SHP77 (cell line): ENCODE measurements at places on chromosomes 16 and 17.

GRCh38 chr16:8869212-8869987 is 594 bp upstream of the CARHSP1 start:
- no peak for DNase-seq

DNA sequence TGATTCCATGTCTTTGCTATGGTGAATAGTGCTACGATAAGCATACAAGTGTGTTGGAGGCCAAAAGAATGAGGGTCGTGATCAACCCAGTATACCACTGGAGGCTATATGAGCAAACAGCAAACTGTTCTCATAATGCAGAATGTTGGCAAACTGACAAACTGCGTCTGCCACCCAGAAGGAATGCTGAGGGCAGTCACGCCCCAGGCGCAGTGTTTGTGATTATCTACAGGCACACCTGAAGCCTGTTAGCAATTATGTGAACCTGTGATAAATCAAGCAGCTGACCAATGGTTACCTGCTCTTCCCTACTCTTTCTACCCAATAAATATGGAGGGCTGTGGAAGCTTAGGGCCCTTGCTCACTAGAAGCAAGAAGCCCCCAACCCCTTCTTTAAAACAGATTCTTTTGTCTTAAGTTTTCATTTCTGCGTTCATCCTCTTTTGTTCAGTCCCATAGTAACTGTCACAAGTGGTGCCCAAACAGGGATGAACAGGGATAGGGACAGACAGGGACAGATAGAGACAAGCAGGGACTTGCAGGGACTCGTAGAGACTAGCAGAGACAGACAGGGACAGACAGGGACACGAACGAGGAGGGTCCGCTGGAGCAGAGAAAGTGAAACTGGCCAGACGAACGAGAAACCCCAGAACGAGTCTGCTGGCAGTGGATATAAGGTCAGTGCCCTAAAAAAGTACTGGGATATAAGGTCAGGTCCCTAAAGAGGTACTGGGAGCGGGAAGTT is 25.1 kb downstream of the CD300LG start:
- peak; percentile 4 for DNase-seq

DNA sequence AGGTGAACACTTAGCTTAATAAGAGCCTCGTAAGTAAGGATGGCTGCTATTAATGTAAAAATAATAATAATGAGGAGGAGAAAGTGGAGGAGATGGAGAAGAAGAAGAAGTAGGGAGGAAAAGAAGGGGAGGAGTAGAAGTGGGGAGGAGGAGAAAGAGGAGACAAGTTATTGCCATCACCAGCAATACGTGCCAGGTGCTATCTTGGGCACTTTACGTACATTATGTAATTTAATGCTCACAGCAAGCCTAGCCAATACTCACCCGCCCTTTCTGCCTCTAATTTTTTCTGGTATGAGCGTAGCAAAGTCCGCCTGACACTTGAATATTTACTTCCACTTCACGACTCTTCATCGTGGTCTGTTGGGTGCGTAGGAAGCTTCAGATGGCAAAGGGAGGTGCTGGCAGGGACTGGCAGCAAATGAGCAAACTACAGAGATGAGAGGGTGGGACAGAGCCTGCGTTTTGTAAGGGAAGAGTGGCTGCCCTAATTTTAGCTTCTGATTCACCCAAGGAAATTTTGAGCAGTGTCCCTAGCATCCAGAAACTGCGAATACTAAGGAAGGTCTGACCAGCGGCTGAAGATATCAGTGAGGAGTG is 42.1 kb upstream of the CDH13 start:
- DNase-seq = no peak

GRCh38 chr16:67723151-67723910 is 4.2 kb upstream of the GFOD2 start:
- no peak for DNase-seq

- DNase-seq = no peak
Observed at GRCh38 chr16:19315889-19316433, 30.4 kb downstream of the CLEC19A start.

DNA sequence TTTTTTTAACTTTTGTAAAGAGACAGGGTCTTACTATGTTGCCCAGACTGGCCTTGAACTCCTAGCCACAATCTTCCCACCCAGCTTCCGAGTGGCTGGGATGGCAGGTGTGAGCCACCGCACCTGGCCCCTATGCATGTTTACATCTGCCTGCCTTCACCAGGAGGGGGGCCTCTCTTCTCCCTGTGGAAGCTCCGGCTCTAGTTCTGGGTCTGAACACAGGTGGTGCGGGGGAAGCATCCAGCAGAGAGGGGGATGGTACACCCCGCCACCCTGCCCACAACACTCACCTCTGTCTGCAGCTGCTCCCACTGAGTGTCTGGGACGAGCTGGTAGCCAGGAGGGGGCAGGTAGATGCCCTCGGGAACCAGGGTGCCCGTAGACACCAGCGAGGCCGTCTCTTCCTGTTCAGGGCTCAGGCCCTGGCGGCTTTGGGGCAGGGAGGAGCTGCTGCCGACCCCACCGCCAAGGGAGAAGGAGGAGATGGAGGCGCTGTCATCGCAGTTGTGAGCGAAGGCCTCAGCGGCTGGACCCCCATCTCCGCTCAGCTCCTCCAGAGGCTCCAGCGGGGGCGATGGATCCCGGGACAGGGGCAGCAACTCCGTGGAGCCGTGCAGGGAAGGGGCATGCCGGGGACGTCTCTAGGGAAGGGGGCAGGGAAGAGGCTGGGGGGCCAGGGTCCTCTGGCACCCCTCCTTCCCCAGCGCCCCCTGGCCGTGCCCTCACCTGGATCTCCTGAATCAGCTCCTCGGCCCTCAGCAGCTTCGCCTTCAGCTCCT is 10.9 kb downstream of the RABEP2 start:
- DNase-seq = no peak

DNA sequence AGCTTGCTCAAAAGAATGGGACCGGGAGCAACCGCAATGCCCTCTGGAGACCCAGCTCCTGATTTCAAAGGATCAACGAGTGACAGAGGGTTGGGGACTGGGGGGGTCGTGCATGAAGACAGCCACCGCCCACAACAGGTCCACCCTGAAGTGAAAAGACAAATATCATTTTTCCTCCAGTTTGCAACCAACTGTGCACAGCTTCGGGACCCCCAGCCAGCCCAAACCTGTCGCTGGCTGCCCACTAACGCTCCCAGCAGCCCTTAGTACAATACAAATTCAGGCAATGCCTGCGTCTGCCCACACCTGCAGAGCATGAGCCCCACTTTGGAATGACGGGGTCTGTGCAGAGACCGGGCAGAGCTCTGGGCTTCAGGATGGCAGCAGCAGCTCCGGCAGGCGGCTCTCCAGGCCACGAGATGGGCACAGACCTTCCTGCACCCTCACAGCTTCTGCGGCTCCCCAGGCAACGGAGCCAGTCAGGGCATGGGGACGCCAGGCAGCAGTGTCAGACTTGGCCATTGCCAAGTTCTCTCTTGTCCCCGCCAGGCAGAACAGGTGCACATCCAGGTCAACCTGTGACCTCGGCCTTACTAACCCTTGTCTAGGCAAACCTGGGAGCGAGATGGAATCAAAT is 60.1 kb downstream of the TBC1D16 start:
- DNase-seq = no peak

DNA sequence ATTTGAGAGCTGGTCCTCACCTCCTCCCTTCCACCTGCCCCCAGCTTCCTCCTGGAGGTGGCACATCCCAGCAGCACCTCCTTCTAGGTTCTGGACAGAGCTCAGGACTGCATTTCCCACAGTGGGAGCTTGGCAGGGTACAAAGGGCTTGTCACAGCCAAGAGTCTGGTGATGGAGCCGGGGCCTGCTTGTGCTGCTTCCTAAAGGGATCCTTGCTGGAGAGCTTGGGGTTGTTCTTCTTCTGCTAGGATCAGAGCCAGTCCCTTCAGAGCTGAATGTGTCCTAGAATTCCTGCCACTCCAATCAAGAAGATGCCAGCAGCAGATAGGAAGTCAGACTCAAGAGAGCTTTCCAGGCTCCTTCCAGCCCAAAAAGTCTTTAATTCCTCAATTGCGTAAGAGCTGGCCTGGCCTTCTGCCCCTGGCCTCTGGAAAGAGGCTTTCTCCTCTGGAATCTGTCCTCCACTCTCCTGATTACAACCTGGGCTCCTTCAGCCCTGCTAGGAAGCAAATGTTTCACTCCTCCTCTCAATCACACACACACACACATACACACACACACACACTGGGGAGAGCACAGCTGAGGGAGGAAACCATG is 4.4 kb downstream of the CD300E start:
- no peak for DNase-seq

DNA sequence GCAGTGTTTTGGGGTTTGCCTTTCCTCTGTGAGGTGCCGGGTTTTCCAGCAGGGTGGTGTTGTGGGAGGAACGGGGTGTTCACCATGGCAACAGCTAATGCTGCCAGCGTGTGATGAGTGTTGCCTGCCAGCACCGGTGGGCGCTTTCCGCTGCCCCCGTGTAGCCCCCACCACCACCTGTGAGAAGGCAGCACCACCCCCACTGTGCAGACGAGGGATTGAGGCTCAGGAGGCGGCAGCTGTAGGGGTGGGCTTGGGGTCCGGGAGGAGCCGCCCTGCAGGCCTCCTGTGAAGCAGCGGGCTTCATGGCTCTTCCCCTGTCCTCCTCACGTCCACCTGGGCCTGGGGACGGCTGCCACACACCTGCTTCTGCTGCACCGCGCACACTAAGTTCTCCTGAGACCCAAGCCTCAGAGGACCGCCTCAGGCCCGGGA is 5.2 kb downstream of the RAB40C start:
- no peak for DNase-seq

DNA sequence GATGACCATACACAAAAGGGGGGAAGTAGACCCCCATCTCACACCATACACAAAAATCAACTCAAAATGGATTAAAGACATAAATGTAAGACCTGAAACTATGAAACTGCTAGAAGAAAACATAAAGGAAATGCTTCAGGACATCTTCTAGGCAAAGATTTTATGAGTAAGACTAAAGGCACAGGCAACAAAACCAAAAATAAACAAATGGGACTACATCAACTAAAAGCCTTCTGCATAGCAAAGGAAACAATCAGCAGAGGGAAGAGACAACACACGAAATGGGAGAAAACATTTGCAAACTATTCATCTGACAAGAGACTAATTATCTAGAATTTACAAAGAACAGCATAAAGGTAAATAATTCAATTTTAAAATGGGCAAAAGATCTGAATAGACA is 152.1 kb downstream of the AXIN2 start:
- no peak for DNase-seq

GRCh38 chr16:9092282-9092977 is 986 bp downstream of the HAPSTR1 start:
- no peak for DNase-seq

GRCh38 chr17:42104264-42104663 is 6.0 kb upstream of the ZNF385C start:
- DNase-seq = no peak

- no peak for DNase-seq
Observed at GRCh38 chr17:80393961-80394360, 21.0 kb upstream of the ENDOV start.

GRCh38 chr17:14098246-14098645 is 28.9 kb downstream of the COX10 start:
- no peak for DNase-seq

- no peak for DNase-seq
Observed at GRCh38 chr16:46695937-46696336, 6.5 kb downstream of the ORC6 start.

DNA sequence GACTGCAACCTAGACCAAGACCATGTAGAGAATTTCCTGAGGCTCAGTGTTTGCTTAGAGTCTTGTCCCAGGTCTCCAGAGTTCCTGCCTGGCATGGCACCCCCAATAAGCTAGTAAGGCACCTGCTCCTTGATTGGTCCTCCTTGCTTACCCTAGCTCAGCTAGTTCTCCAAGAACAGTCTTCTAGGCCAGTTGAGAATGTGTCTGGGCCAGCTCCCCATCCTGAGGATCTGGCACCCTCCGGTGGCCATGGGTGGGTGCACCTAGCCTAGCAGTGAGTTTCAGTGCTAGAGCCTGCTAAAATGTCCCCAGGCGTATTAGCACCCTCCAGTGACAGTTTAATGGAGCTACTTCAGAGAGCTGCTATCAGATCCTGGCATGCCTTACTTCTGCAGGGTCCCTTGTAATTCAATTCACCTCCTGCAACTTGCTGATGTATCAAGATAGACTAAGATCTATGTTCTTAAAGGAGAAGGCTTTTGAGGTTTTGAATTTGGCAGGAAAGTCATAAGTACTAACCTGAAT is 44.4 kb upstream of the MED13 start:
- peak; percentile 6 for DNase-seq

DNA sequence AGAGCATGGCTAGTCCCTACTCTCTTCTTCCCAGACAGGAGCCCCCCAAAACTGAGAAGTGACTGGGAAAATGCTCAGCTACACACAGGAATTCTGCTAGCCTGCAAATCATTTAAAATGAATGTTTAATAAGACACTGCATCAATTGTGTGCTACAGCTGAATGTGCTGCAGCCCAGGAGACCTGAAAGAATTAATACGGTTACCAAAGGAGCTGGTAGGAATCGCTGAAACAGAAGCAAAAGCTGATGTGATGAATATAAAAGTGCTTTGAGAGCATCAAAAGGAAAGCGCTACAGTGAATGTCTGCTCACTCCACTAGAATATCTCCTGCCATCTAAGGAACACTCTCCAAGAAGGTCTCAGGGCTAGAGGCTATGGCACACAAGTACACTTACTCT is 3.7 kb downstream of the GRIN2A start:
- no peak for DNase-seq
